Adipocyte (in vitro differentiated cells): ENCODE measurements at places on chromosomes 3 and 15.

DNA sequence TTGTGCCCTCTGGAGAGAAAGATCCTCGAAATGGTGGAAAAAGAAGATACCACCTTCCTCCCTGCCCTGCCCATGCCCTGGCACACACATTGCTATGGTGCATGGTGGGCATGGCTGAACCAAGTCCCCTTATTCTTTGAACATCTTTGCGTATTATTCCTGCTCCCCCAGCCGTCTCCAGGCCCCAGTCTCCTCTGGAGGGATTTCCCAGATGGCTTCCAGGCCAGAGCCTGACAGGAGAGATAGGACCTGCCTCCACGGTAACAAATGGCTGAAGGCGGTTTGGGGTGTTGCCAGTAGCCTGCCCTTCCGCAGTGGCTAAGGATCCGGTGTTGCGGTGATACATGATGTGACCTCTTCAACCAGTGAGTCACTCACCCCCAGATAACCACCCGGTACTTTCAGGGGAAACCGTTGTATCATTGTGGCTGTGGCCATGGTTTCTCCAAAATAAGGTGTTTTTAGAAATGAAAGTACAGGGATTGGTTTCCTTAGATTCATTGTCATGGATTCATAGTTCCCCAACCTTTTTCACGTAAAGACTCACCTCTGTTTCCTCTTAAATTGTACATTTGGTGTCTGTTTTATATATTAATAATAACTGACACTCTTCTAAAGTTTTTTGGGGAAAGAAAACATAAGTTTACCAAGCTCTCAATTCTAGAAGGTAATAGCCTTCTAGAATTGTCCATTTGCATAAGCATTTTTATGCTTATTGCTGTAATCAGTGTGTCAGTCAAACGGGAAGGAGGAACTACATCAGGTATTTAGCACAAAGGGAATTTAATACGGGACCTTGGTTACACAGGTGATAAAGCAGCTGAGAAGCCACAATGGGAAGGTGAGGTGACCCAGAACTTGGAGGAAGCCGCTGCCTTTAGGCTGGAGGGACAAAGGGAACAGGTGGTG is 25.9 kb downstream of the SMAD3 start:
- DNase-seq: peak; percentile 59

- no peak for DNase-seq
These were observed 27.9 kb downstream of the FRG2C start for GRCh38 chr3:75692061-75692460.

- peak; percentile 60 for DNase-seq
These were observed 212.5 kb downstream of the OSBPL10 start for GRCh38 chr3:31768479-31769125.

GRCh38 chr15:25850154-25851111 is 12.7 kb downstream of the ATP10A start:
- peak; percentile 90 for DNase-seq

DNA sequence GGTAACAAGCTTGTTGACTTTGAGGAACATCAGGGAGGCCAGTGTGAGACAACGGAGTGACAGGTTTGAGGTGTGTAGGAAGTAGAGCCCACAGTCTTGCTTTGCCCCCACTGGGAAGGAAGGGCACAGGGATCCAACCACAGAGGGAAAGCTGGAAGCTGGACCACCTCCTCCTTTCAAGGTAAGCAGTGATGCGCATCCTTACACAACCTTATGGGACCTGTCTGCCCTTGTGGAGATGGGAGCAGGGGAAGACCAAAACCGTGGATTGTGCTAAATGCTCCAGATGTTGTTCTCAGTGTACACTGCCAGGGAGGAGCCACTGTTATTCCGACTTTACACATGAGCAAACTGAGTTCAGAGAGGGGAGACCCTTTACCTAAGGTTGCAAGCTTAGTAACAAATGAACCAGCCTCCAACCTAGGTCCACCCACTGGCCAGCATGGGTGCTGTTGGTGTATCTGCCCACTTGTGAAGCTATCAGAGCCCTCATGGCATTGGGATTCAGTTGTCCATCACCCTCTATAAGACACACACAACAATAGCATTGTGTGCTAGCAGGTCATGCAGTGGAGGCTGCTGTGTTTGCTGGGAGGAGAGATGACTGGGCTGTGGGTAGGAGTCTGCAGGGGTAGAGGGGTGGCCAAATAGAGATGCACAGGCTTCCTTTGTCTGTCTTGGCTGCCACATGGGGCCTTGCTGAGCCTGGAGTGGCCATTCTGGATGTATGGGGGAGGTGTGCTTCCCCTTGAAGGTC is 586 bp upstream of the LSMEM2 start:
- no peak for DNase-seq

- DNase-seq: no peak
These were observed 67.5 kb downstream of the CHST2 start for GRCh38 chr3:143187111-143187510.

GRCh38 chr3:10557250-10557649 is 51.9 kb upstream of the ATP2B2 start:
- DNase-seq: no peak

GRCh38 chr3:184099806-184100686 is 3.2 kb downstream of the HTR3E start:
- DNase-seq: no peak

- no peak for DNase-seq
These were observed 59.6 kb upstream of the MRPS22 start for GRCh38 chr3:139284221-139284620.

DNA sequence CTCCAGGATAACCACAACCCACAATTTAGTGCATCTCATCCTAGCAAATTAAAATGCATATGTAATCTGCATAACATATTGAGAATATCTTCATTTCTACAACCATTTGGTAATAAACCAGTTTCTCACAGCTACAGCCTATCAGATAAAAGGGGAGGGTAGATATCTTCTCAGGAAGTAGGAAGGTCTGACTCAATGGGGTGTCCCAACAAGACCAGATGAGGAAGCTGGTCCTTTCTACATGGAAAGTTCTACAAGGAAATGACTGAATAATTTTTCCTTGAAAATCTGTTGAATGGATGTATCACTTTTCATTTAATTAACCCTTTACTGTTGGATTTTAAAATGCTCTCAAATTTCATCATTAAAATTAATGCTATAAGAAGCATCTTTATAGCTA is 17.4 kb upstream of the TMPRSS7 start:
- no peak for DNase-seq

GRCh38 chr3:128497305-128498126 is 4.5 kb upstream of the GATA2 start:
- peak; percentile 83 for DNase-seq

DNA sequence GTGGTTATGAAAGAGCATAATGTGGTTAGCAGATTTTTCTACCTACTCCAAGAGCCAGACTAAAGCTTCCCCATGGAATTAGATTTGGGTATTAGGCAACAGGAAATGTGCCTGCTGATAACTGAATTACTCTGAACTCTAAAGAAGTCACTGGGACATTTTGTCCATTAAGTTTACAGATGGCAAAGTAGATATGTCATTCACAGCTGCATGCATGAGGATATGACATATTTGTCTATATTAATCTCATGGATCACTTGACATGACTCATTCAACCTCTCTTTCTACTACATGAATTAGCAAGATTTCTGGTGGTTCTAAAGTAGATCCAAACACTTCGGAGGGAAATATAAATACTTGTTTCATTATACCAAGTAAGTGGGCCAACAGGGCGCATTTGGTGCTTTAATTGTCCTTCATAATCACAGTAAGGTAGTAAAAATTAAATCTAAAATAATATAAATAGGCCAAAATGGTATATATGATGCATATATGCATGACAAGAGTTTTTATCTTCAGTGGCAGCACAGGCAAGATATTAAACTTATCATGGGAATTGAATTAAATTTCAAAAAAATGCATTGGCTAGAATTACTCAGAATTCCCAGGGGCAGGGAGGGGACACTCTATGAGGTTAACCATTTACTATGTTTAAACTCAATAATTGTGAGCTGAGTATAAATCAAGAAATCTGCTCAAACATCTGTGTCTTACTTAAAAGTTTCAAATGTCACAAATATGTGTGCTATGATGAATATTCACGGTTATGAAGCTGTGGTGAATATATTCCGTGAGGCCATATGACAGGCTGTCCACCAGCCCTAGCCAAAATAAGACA is 365.3 kb upstream of the KCNMB2 start:
- DNase-seq: peak; percentile 94

DNA sequence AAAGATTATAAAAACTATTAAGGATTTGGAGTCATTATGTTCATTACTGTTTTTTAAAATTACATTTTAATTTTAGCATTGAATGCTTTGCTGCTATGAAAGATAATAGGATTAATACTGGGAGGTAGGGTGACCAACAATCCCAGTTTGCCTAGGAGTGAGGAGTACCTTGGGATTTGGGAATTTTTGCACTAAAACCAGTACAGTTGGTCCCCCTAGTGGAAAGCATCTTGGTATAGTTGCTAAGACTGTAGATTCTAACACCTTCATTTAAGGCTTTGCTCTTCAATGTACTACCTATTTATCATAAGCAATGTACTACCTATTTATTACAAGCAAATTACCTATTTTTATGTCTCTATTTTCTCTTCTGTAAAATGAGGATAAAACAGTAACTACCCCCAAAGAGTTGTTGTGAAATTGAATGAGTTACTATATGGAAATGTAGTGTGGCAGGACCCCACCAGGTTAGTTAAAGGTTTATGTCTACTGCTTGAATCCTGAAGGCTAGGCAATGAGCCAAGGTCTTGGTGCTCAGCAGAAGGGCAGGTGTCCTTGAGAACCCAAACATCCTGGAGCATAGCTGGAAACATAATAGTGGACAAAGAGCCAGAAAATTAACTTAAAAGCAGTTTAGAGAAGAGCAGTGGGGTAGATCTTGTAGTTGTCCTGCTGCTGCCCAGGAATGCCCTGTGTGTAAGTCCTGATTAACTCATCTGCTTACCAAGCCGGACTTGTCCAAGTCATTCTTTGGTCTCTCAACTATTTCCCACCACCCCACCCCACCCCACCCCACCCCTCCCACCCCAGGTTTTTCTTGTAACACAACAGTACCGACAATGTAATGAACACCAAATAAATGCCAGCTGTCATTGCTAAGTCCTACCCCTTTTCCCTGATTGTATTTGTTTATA is 49.2 kb upstream of the NMD3 start:
- no peak for DNase-seq

DNA sequence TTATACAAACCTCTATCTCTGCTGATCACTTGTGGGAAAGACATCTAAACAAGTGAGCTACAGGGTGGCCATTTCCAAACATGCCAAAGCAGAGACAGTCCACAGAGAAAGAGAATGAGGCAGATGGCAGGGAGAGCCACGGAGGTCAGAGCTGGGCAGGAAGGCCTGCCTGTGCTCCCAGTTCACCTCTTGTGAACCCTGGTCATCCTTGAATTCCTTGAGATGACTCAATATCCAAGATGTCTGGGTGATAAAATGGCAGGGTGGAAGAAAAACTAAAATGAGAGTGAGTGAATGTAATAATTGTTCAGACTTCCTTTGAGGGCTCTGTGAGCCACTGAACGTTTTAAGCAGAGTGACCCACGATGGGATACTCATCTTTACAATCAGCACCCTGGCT is 104.8 kb downstream of the PLCH1 start:
- no peak for DNase-seq

GRCh38 chr15:67062369-67062985 is 2.9 kb upstream of the SMAD3 start:
- no peak for DNase-seq

GRCh38 chr3:185508335-185508991 is 9.6 kb upstream of the TMEM41A start:
- no peak for DNase-seq

DNA sequence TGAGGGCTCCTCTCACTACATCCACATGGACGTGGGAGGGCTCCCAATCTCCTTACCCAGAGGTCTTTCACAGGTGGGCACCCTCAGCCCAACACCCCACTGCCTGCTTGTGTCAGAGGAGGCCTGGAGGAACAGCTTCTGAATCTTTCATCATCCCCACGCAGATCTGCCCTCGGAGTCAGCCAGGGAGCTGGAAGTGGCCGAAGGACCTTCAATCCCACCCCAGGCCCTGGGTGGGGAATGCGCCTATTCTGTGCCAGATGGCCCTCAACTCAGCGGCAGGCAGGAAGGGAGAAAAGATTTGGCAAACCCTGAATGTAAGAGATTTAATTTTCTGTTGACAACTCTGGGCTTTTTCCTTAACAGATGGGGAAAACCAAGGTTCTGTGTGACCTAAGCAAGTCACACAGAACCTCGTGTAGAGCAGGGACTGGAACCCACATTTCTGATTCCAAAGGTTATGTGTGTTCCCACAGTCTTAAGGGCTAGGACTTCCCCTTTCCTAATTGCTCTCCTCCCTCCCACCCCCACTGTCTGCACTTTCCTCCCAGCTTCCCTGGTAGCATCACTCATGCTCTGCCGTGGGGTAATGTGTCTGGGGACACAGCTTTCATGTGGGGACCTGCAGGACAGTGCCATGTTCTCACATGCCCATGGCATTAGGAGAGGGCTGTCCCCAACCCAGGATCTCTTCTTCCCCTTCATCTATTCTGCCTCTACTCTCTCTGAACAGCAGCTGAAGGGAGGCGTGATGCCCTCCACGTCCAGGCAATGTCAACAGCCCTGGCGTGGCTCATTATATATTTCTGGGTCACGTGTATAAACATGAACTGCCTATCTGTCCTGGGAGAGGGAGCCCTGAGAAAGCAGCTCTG is 98.1 kb downstream of the SEMA5B start:
- DNase-seq: no peak

- DNase-seq: peak; percentile 89
These were observed 16.9 kb downstream of the TCAIM start for GRCh38 chr3:44355362-44356033.

DNA sequence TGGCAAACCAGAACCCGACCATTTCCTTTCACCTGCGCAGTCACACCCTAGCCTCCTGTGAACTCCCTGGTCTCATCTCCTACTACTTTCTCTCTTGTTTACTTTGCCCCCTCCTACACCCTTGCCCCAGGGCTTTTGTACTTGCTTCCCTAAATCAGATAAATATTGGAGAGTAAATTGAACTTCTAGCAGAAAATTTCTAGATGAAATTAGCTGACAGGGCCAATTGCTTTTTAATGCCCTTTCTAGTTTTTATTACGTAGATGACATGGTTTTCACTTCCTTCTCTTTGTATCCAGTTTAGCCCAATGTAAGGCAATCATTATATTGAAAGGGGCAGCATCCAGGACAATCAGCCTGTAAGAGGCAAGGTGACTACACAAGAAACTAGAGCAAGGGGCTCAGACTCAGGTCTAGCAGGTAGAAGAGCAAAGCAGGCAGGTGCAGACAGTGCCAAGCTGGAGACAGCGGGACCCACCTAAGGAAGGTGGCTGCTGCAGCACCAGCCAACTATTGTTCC is 56.2 kb upstream of the TOPAZ1 start:
- DNase-seq: no peak

- DNase-seq: peak; percentile 80
These were observed 52.7 kb upstream of the SPTSSB start for GRCh38 chr3:161423911-161424522.

DNA sequence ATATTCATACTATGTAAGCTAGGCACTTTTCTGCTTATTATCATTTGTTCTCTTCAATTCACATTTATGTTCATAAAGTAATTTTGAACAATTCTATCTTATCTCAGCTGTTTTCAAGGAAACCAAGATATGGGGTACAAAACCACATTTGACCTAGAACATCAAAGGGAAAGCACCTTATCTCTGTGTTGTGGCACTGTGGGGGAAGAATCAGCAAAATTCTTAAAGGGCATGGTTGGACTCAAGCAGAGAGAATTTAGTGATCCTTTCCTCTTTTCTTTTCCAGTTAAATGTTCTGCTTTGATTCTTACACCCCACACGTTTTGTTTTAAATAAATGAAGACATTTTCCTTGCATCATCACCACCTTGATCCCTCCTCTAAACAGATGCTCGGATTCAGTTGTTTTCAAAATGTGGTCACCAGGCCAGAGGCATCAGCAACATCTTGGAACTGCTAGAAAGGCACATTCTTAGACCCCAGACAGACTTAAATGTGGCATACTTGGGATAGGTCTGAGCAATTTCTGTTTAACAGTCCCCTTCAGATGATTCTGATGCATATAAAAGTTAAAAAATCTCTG is 128.4 kb upstream of the TP63 start:
- no peak for DNase-seq
